ENCODE measurements at places on chromosomes 13 and 19.

GRCh38 chr13:43776006-43776405, 10.8 kb downstream of the ENOX1 start:
- no peak for DNase-seq

GRCh38 chr13:114067381-114067885, 65.0 kb downstream of the RASA3 start:
- peak; percentile 32 for DNase-seq

GRCh38 chr13:30323524-30323923, 16.2 kb upstream of the KATNAL1 start:
- no peak for DNase-seq

DNA sequence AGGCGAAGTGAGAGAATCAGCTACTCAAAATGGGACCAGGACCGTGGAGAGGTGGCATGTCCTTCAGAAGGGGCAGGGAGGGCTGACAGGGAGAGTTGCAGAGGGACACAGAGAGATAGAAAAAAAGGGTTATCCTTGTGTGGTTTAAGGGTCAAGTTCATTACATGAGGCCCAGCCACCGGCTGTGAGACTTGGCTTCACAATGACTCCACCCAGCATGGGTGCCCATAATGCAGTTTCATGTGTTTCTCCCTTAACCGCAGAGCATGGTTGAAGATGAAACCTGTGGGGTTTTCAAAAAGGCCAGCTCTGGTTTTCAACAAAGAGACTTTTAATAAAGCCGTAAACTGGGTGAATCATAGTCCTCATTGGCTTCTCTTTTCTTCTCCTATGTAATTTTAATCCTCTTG, 164.6 kb downstream of the KLF5 start:
- DNase-seq, result no peak

GRCh38 chr19:28631961-28632360, 581.0 kb downstream of the UQCRFS1 start:
- no peak for DNase-seq

DNA sequence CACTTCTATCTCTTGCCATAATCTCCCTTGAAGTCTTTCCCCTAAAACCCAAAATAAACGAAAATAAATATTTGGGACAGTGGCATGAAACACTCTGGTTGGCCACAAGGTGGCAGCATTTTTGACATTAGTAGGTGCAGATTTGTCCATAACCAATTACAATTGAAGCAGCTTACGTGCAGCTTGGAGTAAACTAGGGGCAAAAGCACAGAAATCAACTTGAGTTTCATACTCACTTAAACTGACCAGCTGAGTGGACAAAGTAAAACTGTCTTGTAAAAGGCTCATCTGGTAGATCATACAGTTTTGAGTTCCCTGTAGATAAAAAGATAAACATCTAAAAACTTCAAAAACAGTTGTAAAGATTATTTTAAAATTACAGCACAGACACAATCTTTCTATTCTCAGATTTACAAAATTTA, 18.8 kb downstream of the PDCD5 start:
- DNase-seq, result peak; percentile 74

DNA sequence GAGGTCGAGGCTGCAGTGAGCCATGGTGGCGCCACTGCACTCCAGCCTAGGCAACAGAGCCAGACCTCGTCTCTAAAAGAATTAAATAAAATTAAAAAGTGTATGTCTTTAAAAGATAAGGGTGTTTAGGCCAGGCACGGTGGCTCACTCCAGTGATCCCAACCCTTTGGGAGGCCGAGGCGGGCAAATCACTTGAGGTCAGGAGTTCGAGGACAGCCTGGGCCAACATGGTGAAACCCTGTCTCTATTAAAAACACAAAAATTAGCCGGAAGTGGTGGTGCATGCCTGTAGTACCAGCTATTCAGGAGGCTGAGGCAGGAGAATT, 7.5 kb upstream of the SDHAF1 start:
- no peak for DNase-seq

GRCh38 chr19:39144290-39145071, 18.9 kb downstream of the PAK4 start:
- DNase-seq, result no peak

GRCh38 chr13:39602614-39603366, at the start of gene LHFPL6:
Gene LHFPL6 (minus strand): TSS chr13:39603193.
- DNase-seq, result peak; percentile 41

GRCh38 chr19:1026783-1027649, 608 bp downstream of the CNN2 start:
- DNase-seq, result peak; percentile 52

GRCh38 chr19:35107545-35107944, 8.1 kb upstream of the FXYD3 start:
- no peak for DNase-seq

DNA sequence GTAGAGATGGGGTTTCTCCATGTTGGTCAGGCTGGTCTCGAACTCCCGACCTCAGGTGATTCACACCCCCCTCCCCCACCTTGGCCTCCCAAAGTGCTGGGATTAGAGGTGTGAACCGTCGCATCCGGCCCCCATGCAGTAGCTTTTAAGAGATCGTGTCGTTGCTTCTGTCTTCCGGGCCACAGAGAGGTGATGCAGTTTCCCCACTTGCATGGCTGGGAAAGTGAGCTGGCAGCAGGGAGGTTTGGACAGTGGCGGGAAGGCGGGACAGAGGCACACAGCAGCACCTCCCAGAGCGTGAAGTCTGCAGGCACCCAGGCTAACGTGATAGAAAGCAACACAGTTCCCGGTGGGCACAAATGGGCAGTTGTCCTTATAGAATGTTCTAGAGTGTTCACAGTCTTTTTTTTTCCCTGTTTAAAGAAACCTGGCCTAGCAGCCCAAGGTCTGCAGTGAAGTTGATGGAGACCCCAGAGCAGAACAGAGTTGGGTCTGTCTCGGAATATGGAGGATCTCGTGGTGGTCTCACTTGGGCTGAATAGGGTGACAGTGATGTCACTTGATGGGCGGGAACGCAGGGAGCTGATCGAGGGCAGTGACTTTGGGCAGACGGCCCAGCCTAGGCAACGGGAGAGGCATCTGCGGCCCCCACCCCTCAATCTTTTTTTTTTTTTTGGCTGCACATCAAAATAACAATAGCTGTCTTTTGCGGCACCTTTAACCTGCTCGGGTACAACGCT, 4.9 kb downstream of the UHRF1 start:
- peak; percentile 39 for DNase-seq

GRCh38 chr19:4889034-4889815, 13.5 kb downstream of the ARRDC5 start:
- DNase-seq, result no peak

DNA sequence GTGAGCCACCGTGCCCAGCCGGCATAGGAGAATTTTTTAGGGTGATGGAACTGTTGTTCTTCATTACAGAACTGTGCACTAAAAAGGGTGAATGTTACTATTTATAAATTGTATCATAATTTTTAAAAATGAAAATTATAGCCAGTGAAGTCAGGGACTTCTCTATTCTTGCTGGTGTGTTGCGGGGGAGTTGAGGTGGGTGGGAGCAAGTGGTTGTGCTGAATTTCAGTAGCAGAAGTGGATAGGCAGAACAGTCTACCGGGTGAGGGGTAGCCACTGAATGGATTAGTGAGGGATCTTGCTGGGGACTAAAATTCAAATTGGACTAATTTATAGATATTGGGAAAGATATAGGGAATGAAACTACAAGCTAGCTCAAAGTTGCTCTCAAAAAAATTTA, 74.0 kb downstream of the CAB39L start:
- no peak for DNase-seq

GRCh38 chr19:32976223-32976805, 4.3 kb downstream of the FAAP24 start:
- peak; percentile 79 for DNase-seq

DNA sequence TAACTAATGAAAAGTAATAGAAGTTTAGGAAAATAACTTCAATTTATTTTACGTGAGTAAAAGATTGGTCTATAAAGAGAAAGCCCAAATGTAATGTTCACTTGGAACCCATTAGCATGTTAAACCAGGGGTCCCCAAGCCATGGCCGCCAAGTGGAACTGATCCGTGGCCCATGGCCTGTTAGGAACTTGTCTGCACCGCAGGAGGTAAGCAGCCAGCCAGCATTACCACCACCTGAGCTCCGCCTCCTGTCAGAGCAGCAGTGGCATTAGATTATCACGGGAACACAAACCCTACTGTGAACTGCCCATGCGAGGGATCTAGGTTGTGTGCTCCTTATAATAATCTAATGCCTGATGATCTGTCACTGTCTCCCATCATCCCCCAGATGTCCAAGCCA, 818.7 kb upstream of the GPC6 start:
- no peak for DNase-seq

DNA sequence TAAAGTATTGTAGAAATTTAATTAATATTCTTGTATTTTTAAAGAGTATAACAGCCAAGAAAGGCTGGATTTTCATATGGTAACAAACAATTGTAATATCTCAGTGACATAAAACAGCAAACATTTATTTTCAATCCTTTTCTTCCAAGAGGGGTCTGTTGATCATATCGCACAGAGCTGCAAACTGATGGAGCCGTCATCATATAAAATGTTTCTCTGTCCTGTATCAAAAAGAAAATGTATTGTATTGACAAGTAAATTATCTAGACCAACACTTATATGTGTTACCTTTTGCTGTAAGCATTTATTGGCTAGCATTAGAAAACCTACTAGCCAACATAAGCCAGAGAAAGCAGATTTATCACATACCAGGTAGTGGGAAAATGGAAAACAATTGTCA, 2861.4 kb upstream of the PCDH20 start:
- no peak for DNase-seq

GRCh38 chr19:30113186-30113585, 171.1 kb downstream of the URI1 start:
- DNase-seq, result no peak

GRCh38 chr19:45297674-45298073, 25.0 kb downstream of the CKM start:
- no peak for DNase-seq

DNA sequence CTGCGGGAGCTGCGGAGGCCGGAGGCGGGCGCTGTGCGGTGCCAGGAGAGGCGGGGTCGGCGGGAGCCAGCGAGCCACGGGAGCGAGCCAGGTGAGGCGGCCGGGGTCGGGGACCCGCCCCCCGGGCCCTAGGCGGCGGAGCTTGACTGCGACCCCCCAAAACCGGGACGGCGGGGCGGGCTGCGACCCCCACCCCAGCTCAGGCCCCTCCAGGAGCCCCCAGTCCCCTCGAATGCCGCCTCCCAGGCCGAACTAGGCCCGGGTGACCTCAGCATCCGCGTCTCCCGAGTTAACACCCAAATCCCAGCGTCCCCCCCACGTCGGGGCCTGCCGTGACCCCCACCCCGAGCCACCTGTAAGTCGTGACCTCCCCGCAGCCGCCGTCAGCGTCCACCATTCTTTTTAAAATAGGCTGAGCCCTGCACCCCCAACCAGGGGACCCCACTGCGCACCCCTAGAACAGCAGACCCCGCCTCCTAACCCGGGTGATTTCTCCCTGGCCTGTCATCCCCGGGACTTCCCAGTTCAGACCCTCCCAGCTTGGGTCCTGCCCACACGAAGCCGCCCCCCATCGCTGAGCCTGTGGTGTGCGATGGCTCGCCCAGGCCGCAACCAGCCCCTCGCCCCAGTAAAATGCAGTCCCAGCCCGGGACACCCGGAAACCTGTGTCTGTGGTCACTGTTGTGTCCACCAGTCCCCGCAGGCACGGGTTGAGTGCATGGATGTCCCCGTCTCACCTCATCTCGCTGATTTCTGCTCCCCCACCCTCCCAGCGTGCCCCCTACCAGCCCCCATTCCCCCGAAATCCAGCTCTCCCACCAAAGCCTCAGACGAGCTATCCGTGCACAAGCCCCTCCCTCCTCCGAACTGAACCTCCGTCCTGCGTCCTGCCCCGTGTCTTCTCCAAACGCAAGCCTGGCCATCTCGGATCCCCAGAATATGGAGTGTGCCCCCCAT, 551 bp downstream of the FZR1 start:
- peak; percentile 28 for DNase-seq

GRCh38 chr19:46761418-46761831, 15.2 kb upstream of the STRN4 start:
- DNase-seq, result no peak

GRCh38 chr19:7986321-7987113, 18.9 kb downstream of the ELAVL1 start:
- no peak for DNase-seq

DNA sequence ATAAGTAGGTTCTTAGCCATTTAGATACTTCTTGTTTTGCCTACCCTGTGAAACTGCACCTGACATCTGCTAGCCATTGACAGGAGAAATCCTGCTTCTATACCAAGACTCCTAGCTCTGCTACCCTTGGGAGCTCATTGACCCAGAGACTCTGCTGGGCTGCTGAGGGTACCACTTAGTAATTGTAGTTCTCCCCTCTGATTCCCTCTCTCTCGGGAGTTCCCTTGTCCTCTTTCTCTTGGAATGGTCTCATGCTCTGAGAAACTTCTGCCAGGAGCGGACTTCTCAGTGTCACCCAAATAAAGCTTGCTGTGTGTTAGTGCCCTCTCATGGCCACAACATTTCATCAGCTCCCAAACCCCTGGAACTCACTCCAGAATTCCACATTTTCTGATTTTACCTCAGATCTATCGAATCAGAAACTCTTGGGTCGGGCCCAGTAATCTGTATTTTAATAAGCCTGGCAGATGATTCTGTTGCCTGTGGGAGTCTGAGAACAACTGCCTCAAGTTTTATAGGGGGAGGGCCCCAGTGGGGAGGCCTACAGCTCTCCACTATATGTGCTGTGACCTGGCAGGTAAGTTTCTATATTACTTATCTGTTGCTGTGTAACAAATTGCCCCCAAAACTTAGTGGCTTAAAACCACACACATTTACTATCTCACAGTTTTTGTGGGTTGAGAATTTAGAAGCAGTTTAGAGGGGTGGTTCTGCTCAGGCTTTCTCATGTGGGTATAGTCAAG, 221.1 kb downstream of the TDRD3 start:
- DNase-seq, result no peak

- no peak for DNase-seq
Measured at GRCh38 chr13:90950160-90950559, 397.3 kb upstream of the MIR17HG start.

DNA sequence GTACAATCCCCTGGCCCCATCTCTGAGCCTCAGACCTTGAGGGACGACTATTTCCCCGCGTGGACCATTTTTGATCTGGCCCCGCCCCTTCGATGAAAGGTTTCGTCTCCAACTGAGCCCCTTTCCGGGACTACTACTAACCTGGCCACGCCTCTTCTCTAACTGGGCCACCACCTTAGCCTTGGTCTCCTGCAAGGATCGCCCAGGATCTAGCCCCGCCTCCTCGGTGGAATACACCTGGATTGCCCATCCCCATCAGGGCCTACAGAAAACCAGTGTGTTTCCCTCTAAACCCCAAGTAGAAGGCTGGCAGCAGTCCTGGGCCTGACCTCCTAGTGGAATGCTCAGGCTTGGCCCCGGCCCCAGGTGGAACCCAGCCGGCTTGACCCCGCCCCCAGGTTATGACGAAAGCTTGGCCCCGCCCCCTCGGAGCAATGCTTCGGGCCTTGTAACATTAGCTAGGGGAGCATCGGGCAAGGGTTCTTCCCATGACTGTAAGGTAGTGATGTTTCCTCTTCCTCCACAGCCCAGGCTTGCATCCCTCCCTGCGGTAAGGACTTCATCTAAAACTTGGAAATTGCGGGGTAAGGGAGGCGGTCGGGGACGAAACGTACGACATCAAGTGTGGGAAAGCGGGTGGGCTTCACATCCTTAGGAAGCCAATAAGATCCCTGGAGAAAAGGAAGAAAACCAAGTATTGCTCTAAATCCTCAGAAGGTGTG, 9.1 kb downstream of the SPACA6 start:
- peak; percentile 54 for DNase-seq

Measured in CD4-positive, alpha-beta T cell treated with Interleukin-6 for 4 hours (primary cell).